ENCODE measurements at places on chromosomes 6 and 20. TPM values are rescaled to one million over a fixed set of nuclear protein-coding genes. Genes with fewer than 3 reads are reported as not detected.

DNA sequence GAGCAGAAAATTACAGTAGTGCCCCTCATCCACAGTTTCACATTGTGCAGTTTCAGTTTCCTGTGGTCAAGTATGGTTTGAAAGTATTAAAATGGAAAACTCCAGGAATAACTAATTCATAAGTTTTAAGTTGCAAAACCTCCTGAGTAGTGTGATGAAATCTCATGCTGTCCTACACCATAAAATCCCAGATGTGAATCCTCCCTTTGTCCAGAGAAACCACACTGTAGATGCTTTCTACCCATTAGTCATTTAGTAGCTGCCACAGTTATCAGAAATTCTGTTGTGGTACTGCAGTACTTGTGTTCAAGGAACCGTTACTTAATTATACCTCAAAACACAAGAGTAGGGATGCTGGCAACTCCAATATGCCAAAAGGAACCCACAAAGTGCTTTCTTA, 74.7 kb downstream of the PTCHD4 start:
- no peak for DNase-seq
- no peak overlapping the region for H3K27ac ChIP-seq
- H3K27me3 ChIP-seq: no peaks in the 10 kb centered on the region
- H3K36me3 ChIP-seq: no peaks in the 10 kb centered on the region

GRCh38 chr6:168385858-168386735, 54.9 kb upstream of the SMOC2 start:
- no peak overlapping the region for H3K4me3 ChIP-seq
- H3K27ac ChIP-seq: no peak overlapping the region
- H3K27me3 ChIP-seq: no peaks in the 10 kb centered on the region

GRCh38 chr6:160767647-160768019, 65.6 kb downstream of the PLG start:
- H3K27me3 ChIP-seq: no peaks in the 10 kb centered on the region
- no peak overlapping the region for H3K4me3 ChIP-seq
- H3K27ac ChIP-seq: no peak overlapping the region
- DNase-seq: peak; percentile 80
- no peaks in the 10 kb centered on the region for H3K36me3 ChIP-seq
- no peaks in the 10 kb centered on the region for H3K4me1 ChIP-seq

DNA sequence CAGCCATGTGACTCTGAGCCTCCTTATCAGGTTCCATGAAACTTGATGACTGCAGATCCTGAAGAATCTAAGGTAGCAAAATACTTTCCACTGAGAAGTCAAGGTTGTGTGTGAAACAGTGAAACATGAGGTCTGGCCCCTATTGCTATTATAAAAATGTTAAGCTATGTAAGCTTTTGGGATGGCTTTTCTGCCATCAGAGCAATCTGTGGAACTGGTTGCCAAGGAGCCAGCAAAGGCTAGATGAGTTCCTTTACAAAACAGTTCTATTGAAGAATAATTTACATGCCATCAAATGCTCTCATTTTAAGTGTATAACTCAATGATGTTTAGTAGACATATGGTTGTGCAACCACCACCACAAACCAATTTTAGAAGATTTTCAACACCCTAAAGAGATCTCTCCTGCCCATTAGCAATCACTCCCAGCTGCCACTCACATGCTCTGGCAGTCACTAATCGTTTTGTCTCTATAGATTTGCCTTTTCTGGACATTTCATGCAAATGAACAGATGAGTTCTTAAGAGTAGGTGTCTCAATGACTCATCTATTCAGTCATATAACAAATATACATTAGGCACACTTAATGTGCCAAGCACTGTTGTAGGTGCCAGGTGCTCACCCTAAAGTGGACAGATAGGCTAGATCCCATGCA, 19.9 kb upstream of the MEP1A start:
- H3K4me3 ChIP-seq: no peak overlapping the region
- H3K4me1 ChIP-seq: no peaks in the 10 kb centered on the region
- DNase-seq: no peak
- H3K27ac ChIP-seq: no peak overlapping the region

- no peak overlapping the region for H3K27ac ChIP-seq
- H3K4me1 ChIP-seq: no peaks in the 10 kb centered on the region
- DNase-seq: no peak
- H3K27me3 ChIP-seq: no peaks in the 10 kb centered on the region
- H3K4me3 ChIP-seq: no peak overlapping the region
These were observed 175.8 kb upstream of the RALGAPA2 start for GRCh38 chr20:20888266-20888656.

DNA sequence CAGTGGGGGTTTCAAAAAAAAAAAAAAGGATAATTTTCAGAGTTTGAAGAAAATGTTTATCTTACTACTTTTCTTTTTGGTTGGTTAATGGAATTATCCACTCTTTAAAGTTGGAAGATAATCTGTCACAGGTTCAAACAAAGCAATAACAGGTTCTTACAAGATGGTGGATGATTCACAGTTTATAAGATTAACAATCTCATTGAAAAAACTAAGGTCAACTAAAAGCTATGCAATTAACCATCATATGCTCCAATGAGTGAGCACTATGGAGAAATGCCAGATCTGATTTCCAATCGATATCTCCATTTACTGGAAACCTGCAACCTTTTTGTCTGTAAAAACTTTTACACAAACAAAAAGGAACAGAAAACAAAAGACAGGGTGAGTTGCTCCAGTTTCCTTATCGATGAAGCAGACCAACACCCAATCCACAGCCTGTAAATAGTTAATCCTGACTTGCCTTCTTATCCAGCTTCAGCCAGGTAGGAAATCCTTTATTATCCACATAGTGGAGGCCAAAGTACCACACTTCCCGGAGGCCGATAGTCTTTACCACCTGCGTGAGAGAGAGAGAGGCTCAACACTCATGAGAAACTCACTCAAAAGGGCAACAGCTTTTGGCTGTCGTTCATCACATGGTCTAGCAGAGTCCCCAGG, 32.4 kb downstream of the EZR start:
- no peak overlapping the region for H3K27ac ChIP-seq
- H3K27me3 ChIP-seq: no peaks in the 10 kb centered on the region
- H3K36me3 ChIP-seq: peaks cover 63% of the 10 kb centered on the region
- H3K4me3 ChIP-seq: no peak overlapping the region
- H3K4me1 ChIP-seq: peaks cover 4% of the 10 kb centered on the region

DNA sequence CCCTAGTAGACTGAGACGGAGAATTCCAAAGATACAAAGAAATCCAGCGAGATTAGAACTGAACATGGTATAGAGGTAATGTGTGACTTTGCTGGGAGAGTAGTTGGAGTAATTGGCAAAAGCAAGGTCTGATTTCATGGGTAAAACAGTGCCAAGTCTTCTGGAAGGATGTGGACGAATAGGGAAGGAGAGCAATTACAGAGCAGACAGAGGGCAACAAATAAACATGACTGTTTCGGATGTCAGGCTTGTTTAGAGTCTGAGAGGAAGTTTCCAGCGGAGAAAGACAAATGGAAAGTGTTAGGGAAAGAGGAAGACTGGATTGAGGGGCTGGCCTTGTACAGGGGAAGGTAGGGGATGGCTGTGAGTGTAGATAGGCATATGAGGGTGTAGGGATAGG, 282.2 kb upstream of the PRND start:
- H3K36me3 ChIP-seq: no peaks in the 10 kb centered on the region
- H3K4me1 ChIP-seq: peaks cover 26% of the 10 kb centered on the region

- H3K4me3 ChIP-seq: no peak overlapping the region
- H3K27ac ChIP-seq: no peak overlapping the region
- H3K36me3 ChIP-seq: no peaks in the 10 kb centered on the region
- no peaks in the 10 kb centered on the region for H3K4me1 ChIP-seq
- no peaks in the 10 kb centered on the region for H3K27me3 ChIP-seq
These were observed 238.0 kb upstream of the MAN1A1 start for GRCh38 chr6:119587537-119587936.

- peak; percentile 97 for DNase-seq
- peaks cover 17% of the 10 kb centered on the region for H3K4me1 ChIP-seq
- H3K36me3 ChIP-seq: peaks cover 42% of the 10 kb centered on the region
- no peaks in the 10 kb centered on the region for H3K27me3 ChIP-seq
These were observed 149.3 kb downstream of the UTRN start for GRCh38 chr6:144434308-144434990.

DNA sequence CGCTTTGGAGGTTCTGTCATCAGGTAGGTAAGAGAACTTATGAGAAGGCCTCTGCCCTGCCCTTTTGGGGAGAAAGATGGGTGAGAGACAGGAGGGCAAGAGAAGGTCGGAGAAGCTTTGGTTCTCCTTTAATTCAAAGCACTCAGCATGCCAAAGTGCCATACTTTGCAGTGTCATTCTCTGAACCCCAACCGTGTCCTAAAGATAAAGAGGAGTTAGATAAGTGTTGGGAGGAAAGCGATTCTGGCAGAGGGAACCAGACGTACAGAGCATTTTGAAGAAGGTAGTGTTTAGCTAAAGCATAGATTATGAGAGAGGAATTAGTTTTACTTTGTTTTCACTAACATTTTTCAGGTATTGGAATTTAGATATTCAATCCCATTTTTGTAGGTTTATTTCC, 40.3 kb downstream of the NKAIN2 start:
- no peaks in the 10 kb centered on the region for H3K4me1 ChIP-seq
- H3K4me3 ChIP-seq: no peak overlapping the region
- no peaks in the 10 kb centered on the region for H3K36me3 ChIP-seq
- DNase-seq: no peak

DNA sequence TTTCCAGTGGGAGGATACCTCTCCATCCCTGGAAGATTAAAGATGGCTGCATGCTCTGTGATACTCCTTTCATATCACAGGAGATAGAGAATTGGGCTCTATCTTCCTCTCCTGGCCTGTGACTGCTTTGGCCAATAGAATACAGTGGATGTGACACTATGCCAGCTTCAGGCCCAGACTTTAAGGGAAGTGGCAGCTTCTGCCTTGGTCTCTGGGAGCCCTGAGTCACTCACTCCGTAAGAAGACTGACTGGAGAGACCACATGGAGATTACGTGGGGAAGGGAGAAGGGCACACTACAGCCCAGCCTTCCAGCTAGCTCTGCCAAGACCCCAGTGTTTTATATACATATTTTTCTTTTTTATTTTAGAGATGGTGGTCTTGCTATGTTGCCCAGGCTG, 10.4 kb upstream of the MMP9 start:
- peaks cover 5% of the 10 kb centered on the region for H3K4me1 ChIP-seq
- no peak overlapping the region for H3K4me3 ChIP-seq
- H3K27me3 ChIP-seq: peaks cover 28% of the 10 kb centered on the region
- H3K27ac ChIP-seq: no peak overlapping the region
- DNase-seq: no peak
- H3K36me3 ChIP-seq: no peaks in the 10 kb centered on the region

DNA sequence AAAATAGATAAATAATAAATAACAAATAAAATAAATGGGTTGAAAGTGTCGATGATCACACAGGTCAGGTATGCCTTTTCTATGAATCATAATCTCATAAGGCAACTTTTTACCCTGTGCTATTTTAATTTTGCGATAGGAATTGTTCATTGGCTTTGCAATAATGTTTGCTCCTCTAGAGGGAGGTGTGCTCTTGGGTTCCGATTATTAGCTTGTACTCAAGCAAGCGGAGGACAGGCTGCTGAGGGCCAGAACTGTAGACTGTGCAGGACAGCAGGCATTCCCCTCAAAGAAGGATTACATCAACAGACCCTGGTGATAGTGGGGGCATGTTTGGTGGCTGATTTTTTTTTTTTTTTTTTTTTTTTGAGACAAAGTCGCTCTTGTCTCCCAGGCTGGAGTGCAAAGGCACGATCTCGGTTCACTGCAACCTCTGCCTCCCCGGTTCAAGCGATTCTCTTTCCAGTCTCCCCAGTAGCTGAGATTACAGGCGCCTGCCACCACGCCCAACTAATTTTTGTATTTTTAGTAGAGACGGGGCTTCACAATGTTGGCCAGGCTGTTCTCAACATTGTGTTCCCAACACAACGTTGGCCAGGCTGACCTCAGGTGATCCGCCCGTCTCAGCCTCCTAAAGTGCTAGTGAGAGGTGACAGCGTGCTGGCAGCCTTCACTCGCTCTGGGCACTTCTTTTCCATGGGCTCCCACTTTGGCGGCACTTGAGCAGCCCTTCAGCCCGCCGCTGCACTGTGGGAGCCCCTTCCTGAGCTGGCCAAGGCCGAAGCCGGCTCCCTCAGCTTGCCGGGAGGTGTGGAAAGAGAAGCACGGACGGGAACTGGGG, 35.6 kb downstream of the RIOK1 start:
- H3K4me1 ChIP-seq: no peaks in the 10 kb centered on the region
- H3K36me3 ChIP-seq: no peaks in the 10 kb centered on the region
- H3K4me3 ChIP-seq: no peak overlapping the region
- H3K27me3 ChIP-seq: no peaks in the 10 kb centered on the region

DNA sequence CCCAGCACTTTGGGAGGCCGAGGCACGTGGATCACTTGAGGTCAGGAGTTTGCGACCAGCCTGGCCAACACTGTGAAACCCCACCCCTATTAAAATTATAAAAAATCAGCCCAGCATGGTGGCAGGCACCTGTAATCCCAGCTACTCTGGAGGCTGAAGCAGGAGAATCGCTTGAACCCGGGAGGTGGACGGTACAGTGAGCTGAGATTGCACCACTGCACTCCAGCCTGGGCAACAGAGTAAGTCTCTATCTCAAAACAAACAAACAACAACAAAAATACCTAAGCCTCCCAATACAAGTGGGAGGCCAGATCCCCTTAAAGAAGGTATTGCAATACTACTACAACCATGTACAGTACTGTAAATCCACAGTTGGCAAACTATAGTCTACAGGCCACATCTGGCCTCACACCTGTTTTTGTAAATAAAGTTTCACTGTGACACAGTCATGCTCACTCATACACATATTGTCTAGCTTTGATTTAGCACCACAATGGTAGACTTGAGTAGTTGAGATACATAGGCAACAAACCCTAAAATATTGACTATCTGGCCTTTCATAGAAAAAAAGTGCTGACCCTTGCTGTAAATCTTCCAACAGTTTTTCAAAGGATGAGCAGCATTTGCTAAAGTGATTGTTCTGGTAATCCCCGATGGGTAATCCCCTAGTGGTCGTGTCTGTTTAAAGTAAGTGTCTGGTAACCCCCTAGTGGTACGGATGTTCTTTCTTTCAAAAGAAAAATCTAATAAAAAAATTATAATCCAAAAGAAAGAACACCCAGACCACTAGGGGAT, 202.0 kb downstream of the RNGTT start:
- peaks cover 5% of the 10 kb centered on the region for H3K4me1 ChIP-seq
- no peak for DNase-seq
- H3K4me3 ChIP-seq: no peak overlapping the region
- no peaks in the 10 kb centered on the region for H3K27me3 ChIP-seq

- no peaks in the 10 kb centered on the region for H3K36me3 ChIP-seq
- no peak overlapping the region for H3K4me3 ChIP-seq
- H3K27ac ChIP-seq: no peak overlapping the region
- H3K27me3 ChIP-seq: peaks cover 47% of the 10 kb centered on the region
- H3K4me1 ChIP-seq: no peaks in the 10 kb centered on the region
These were observed 18.2 kb upstream of the TAGAP start for GRCh38 chr6:159062976-159063375.

DNA sequence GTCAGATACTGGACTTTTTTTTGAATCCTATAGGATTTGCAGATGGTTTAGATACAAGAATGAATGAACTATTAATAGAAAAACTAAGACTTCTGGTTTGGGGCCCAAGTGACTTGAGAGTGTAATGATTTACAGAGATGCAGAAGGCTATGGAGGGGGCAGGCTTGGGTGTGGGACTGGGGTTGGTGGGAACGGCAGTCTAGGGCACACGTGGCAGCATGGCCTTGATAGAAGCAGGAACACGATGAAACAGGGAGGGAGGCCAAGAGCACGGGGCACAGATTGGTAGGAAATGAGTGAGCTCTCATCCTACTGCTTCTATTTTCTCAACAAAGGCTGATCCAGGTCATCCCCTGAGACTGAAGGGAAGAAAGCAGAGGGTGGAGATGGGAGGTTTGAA, 3.4 kb upstream of the UST start:
- no peaks in the 10 kb centered on the region for H3K27me3 ChIP-seq
- H3K36me3 ChIP-seq: no peaks in the 10 kb centered on the region
- no peak overlapping the region for H3K27ac ChIP-seq
- no peak overlapping the region for H3K4me3 ChIP-seq

SLC2A4RG gene
- 29.5 TPM for total RNA-seq

SIRPB1 gene
- total RNA-seq: 1.2 TPM

MARCKS gene
- total RNA-seq: 570 TPM

KHDC1L gene
- total RNA-seq: 0.72 TPM

PRDM1 gene
- 1.8 TPM for total RNA-seq
